ENCODE measurements at places on chromosomes 2 and 18.
A peak's percentile ranks its signal among the peaks of the same experiment; 100 is the strongest.

DNA sequence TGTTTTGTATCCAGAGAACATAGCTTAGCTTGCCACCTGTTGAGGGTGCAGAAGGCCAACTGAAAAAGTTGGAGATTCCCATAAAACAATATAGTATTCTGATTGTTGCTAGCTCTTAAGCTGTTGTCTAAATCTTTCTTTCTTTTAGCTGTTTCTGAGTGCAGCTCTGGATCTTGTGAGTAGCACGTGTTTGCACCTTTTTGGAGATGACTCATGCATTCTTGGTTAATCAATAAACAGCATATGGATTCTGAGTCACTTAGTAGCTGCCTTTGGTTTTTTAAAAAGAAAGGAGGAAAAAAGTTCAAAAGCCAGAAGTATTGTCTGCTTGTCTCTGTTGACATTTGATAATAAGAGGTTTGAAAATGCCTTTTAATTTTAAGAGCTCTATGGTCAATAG, 483.0 kb upstream of the FSIP2 start:
- no peak for DNase-seq

- DNase-seq: no peak
Observed at GRCh38 chr2:117409443-117409842, 405.0 kb upstream of the DDX18 start.

- DNase-seq: peak; percentile 10
Observed at GRCh38 chr2:235095569-235095968, 143.8 kb downstream of the SH3BP4 start.

- no peak for DNase-seq
Observed at GRCh38 chr18:48190994-48191393, 218.2 kb downstream of the ZBTB7C start.

- peak; percentile 83 for DNase-seq
Observed at GRCh38 chr18:2932247-2933181, 80.4 kb downstream of the LPIN2 start.

- DNase-seq: no peak
Observed at GRCh38 chr2:26578581-26578980, 62.6 kb downstream of the CIB4 start.

DNA sequence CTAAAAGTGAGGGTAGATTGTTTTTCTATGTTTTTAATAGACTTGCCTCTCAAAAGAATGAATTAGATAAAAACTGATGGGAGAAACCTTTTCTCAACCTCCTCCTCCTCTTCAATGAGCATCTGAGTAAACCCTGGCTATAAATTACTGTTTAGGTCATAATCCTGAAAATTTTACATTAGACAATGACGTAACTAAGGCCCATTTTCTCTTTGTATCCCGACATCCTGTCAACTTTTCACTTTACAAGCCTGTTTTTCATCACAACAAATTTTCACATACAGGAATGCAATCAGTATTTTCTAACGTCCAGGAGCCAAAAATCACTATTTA, 1.3 kb downstream of the SPIRE1 start:
- DNase-seq: peak; percentile 45

DNA sequence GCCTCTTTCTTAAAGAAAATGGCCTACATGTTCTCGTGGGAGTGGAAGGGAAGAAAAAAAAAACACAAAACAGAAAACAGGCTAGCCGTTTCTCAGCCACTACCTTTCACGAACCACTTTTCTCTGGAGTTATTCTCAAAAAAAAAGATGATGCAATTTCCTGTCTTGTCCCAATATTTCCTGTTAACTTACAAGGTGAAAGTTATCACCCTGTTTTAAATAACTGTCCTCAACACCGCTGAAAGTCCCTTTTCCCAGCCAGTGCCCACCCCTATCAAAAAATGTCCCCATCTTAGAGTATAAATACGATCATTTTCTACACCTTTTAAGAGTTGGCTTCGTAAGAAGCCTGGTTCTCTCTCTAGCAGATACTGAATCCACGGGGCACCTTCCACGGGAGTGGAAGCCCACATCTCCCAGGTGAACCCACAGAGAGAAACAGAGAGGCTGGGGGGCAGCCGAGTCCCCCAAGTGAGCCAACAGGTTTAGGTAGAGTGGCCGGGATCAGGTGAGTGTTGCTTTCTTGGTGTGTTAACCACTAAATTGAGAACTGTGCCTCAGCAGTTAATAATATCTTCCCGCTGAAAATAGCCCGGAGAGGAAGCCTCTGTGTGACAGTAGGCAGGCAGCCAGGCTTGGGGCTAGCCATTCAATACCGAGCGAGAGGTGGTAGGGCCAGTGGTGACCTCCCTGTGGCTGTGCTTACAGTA, 15.9 kb downstream of the SMAD7 start:
- DNase-seq: peak; percentile 59

GRCh38 chr18:79740521-79741361, 57.0 kb upstream of the KCNG2 start:
- no peak for DNase-seq
